CD4-positive, alpha-beta T cell (primary cell): ENCODE measurements at places on chromosomes 5 and 9.
A peak's percentile ranks its signal among the peaks of the same experiment; 100 is the strongest.

DNA sequence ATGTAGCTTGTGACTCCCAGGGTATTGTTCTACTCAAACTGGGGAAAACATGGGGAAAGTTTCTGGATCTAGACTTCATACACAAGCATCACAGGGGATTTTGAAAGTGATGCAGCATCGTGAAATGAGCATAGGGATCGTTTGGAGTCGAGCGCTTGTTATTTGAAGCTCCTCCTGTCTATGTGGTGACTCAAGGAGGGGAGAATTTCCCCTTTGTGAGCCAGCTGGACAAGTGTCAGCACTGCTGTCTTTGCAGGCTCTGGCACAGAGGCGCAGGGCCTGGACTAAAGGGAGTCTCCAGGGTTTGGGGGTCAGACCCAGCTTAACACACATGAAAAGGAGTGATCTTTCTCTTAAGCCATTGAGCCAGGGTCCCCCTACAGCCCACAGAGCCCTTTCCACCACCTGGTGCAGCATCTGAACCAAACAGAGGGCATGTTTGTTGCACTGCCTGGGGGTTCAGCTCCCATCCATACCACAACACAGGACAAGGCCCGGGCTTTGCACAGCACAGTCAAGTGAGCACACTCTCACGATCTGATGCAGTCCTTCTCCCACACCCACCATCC is 51.0 kb downstream of the IRF1 start:
- no peak for DNase-seq

DNA sequence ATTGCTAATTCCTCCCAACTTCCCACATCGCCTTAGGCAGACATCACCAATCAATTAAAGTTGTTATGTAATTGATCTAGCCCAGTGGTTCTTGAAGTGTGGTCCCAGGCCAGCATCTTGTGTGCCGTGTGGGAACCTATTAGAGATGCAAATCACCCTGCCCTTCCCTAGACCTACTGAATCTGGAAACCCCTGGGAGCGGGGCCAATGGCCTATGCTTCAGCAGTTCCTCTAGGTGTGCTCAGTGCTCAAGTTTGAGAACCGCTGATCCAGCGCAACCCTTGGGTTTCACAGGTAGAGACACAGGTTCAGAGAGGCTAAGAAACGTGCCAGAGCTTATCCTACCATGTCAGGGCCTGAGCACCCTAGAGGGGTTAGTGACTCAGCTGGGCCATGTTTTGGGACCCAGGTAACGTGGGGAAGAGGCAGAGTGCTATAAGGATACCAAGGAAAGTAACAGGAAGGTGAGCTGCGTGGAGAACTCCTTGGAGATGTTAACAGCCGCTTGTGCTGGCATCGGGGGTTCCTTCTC is 4.4 kb downstream of the SLC34A1 start:
- DNase-seq = no peak

GRCh38 chr9:126113176-126113575 is 213.5 kb upstream of the MVB12B start:
- no peak for DNase-seq

GRCh38 chr9:76531231-76531780 is 72.3 kb downstream of the GCNT1 start:
- DNase-seq = no peak

- DNase-seq = no peak
These were observed 8.2 kb downstream of the CAVIN4 start for GRCh38 chr9:100586093-100586492.

DNA sequence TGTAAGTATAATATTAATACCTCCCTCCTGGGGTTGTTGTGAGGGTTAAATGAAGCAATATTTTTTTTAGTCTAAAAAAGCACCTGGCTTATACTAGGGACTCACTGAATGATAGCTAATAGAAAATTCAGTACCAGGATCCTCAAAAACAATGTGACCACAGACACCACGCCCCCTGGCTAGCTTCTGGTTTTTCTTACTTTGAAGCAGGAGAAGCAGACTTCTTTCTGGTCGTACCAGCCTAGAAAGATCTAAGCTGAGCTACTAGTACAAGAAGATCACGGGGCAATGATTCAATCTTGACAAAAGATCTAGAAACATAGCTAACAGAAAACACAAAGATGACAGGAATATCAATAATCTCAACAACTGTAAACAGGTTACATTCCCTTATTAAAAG is 218.5 kb upstream of the SLC30A5 start:
- DNase-seq = peak; percentile 52
